ENCODE measurements at places on chromosomes 16 and 17.
A peak's percentile ranks its signal among the peaks of the same experiment; 100 is the strongest.

GRCh38 chr16:22814711-22815105 is 746 bp downstream of the HS3ST2 start:
- no peak for DNase-seq

GRCh38 chr17:72539981-72540897 is 419.4 kb downstream of the SOX9 start:
- peak; percentile 38 for DNase-seq

DNA sequence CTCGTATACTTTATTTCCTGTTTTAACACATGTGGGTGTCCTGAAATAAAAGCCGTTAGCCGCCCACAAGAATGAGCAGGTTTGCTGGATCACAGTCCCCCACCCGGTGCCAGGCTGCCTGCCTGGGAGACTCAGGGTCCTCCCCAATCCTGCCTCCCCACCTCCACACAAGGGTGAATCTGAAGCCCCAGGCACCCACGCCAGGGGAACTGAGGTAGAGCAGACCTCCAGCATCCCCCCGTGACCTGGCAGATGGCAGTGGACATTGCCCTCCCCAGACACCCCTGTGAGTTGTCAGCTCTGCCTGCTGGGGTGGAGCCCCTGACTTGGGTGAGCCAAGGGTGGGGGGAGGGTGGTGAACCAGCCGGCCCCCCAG is 114.8 kb downstream of the METRNL start:
- DNase-seq, result no peak

GRCh38 chr17:32493976-32494513 is 7.3 kb downstream of the CDK5R1 start:
- no peak for DNase-seq

GRCh38 chr17:49369089-49369488 is 7.0 kb upstream of the ZNF652 start:
- no peak for DNase-seq

- no peak for DNase-seq
Measured at GRCh38 chr17:44981221-44981968, 13.3 kb upstream of the C1QL1 start.

- no peak for DNase-seq
Measured at GRCh38 chr17:38705803-38706504, 881 bp downstream of the MLLT6 start.

DNA sequence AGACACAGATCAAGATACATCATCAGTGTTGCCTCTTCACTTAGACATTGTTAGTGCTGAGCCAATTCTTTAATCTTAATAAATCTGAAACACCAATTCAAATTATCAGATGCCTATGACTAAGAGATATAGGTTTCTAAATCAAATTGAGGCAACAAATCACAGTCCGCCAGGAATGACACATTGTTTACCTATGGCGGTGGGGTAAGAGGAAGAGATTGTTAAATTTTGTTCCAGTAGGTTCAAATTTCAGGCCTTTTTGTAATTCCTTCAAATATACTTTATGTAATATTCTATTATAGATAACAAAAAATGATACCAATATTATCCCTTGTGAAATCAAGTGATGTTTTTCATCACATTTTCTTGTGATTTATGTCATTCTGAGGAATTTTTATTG is 145.9 kb downstream of the CDH8 start:
- no peak for DNase-seq

DNA sequence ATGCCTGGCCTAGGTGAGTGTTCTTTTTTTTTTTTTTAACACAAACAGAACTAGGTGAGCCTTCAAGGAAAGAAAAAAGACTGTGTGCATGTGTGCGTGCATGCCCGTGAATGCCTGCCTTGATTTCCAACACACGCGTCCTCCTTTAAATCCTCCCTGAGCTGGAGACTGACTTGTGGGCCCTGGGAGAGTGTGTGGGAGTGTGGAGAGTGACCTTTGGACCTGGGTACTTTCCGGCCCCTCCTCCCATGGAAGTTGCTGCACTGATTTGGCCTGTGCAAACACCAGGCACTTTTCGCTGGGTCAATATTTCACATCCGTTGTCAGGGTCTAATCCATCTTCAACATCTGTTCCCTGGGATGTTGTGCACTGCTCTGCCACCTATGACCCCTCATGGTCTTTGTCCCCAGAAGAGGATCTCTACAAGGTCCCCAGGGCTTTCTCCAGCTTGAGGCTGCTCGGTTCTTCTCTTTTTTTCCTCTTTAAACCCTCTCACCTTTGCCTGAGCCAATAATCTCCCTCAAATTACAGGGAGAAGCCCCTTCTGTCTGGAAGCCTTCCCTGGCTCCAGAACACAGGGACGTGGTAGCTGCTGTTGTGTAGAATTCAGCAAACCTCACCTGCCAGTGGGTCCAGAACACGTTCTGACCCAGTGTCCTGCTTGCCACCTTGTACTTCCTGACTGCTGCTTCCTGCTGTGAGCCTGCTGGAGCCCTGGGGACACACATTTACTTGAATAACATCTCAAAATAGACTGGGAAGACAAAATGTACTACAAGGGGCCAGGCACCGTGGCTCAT is 20.8 kb upstream of the ATP5MC1 start:
- DNase-seq, result no peak

- no peak for DNase-seq
Measured at GRCh38 chr16:56603589-56603988, 4.8 kb upstream of the MT2A start.

- DNase-seq, result no peak
Measured at GRCh38 chr16:30474074-30474452, 1.5 kb downstream of the ITGAL start.

DNA sequence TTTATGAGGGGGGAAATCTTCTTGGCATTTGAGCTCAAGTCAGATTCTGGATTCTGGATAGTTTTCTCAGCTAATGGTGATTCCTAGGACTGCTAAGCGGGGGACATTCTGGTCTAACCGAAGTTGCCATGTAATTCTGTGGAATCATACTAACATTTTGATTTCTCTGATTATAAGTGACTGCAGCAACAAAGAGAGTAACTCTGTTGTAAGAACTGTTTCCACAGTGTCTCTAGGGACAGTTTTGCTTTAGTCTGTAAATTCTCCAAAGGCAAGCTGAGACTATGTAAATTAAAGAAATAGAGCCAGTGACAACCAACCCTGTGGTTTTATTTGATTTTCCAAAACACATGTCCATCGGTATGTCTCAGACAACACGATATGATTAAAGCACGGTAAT is 286.2 kb downstream of the IRX3 start:
- peak; percentile 62 for DNase-seq

- no peak for DNase-seq
Measured at GRCh38 chr17:6413065-6413464, 21.9 kb downstream of the AIPL1 start.

- DNase-seq, result no peak
Measured at GRCh38 chr17:50135316-50136095, 5.5 kb upstream of the SAMD14 start.

- DNase-seq, result no peak
Measured at GRCh38 chr16:2008009-2008526, 1.6 kb downstream of the ZNF598 start.

DNA sequence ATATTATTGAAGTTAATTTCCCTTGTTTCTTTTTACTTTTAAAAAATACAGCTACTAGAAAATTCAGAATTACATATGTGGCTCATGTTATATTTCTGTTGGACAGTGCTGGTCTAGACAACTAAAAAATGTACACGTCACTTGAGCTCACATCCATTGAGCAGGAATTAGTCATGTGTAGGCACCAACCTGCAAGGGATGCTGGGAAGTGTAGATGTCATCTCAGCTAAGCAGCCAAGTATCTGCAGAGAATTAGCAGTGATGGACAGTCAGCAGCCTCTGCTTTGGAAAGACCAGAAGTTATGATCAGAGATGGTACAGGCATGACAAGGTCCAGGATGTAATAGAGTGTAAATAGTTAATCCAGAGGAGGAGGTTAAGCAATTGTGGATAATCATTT is 87.1 kb upstream of the HS3ST2 start:
- DNase-seq, result no peak

DNA sequence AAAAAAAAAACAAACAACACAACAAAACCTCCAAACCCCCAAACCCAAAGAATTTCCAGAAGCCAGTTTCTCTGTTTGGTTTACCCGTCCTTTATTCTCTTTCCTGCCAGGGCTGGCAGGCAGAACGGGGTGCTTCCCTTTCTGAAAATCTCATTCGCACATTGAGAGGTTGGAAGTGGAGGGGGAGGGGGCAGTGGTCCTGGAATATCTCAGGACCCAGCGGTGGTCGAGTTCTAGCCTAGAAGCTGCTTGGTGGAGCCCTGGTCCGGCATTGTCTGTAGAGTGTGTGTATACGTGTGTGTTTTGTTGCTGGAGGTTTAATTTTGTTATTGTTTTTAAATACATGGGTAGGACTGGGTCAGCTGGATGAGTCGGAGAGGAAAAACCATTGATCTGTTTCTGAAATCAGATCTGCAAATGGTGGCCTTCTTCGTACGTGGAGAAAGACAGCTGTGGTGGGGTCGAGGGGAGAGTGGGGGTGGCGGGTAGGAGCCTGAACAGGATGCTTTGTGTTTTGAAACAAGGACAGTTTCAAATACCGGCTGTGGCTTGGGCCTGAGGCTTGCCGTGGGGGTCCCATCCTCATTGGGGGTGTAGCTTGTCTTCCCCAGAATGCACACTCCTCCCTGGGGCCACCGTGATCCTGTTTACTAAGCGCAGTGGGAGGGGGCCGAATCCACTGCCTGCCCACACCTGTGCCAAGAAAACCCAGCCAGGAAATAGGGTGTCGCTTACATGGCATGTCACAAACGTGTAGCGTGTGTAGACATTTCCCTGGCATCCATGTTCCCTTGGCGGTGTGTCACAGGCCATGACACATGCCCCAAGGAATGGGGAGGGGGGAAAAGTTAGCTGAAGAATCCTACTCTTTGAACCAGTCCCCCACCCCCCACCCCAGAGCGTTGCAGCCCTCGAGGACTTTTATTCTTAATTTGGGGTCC is 1.6 kb downstream of the CMIP start:
- no peak for DNase-seq

- no peak for DNase-seq
Measured at GRCh38 chr17:9023392-9024218, 2.3 kb downstream of the NTN1 start.

- DNase-seq, result peak; percentile 70
Measured at GRCh38 chr17:18981642-18982424, 22.7 kb downstream of the FAM83G start.

- DNase-seq, result no peak
Measured at GRCh38 chr16:924806-925205, 46.0 kb downstream of the LMF1 start.

- DNase-seq, result no peak
Measured at GRCh38 chr17:66313325-66313724, 10.9 kb downstream of the PRKCA start.

GRCh38 chr16:84082110-84082509 is 34.6 kb downstream of the MBTPS1 start:
- DNase-seq, result no peak

DNA sequence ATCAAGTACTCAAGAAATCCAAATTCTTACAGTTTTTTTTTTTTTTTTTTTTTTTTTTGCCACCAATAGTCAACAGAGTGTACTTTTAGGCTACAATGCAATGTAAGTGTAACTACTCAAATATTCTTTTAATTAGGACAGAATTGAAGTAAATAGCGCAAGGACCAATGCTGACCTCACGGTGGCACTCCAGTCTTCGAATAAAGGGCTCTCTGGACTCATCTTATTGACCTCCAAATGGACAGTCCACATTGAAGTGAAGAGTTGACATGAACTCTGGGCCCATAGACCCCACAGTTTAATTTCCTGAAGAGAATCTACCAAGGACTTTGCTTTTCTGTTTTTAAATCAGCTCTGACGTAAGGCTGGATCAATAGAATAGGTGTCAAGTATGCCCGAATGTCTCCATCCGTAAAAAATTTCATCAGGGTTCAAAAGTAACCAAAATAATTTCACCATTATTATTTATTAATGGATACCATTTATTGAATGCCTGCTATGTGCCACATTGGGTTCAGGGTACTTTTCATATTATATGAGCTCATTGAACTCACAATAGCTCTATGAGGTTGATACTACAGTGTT is 7.3 kb upstream of the DDX52 start:
- peak; percentile 25 for DNase-seq

DNA sequence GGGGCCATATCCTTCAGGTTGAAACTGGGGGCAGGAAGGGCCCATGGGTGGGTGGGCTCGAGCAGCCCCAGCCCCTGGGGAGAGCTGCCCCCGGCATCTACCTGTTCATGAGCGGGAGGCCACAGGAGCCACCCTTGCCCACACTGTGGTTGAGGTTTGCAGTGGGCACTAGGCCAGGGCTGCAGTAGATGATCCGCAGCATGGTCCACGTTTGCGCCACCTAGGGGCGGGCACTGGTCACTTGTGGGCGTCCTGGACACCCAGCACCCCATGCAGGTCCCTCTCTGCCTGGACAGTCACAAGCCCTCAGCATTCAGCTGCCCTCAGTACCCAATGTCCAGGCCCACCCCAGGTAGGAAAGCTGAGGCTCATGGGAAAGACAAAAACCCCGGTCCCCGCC is 1.8 kb upstream of the JMJD8 start:
- no peak for DNase-seq

- no peak for DNase-seq
Measured at GRCh38 chr16:28288114-28288513, 4.2 kb upstream of the SBK1 start.

GRCh38 chr17:80460429-80460834 is 16.0 kb downstream of the NPTX1 start:
- DNase-seq, result no peak

DNA sequence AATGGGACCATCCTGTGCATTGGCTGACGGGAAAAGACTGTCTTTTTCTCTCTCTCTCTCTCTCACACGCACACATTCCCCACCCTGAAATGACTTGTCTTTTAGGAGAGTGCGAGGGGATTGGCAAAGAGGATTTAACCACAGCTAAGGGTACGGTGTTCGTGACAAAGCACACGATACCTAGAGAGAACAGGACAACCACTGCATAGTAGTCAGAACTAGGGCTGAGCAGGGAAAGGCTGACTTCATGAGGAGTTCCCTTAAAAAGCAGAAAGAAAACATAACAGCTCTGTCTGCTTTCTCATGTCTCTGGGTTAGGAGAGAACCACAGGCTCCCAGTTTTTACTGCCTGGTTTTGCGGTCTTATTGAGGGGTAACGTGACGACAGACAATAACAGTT is 742.8 kb upstream of the SOX9 start:
- DNase-seq, result peak; percentile 40

GRCh38 chr17:64496348-64496785 is 487 bp downstream of the POLG2 start:
- DNase-seq, result no peak

DNA sequence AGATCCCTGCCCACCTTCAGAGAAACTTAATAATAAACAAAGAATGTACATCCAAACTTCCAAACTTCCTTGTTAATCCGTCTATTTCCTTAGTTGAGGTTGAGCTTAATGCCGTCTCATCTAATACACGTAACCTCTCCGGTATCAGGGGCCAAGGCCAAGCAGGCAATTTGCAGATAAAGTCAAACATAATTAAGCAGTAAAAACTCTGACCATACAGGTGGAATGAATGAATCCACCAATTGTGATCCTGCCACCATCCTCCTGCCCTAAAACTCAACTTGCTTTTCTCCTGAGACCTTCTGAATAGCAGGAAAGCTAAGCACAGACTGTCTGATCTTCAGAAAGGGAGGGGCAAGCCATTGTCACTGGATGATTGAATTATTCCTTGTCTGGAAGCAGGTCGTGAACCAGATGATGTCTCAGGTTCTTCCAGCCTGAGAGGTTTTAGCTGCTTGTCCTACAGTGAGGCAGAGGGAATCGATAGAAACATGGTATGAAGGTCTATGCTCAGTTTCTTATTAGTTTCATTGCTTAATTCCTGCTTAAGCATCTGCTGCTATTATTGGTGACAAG is 1111.8 kb upstream of the EEF2KMT start:
- no peak for DNase-seq

GRCh38 chr17:63279498-63280230 is 166.4 kb downstream of the CYB561 start:
- DNase-seq, result peak; percentile 75
